T-helper 9 cell (primary cell): ENCODE measurements at places on chromosomes 2 and 18.

DNA sequence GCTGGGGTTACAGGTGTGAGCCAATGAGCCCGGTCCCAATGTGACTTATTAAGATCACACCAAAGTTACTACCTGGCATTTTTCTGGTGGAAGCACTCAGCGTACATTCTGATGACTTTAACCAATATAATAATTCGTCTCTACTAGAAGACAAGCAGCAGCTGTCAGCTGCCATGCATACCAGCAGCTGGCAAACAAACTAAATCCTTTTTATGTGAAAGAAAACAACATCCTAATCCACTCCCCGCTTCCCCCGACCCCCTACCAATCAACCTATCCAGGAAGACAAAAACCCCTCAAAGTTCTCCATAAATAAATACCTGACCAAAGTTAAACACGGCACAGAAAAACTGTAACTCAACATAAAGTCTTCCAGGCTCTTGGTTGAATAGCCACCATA is 42.1 kb downstream of the GPR155 start:
- DNase-seq, result no peak

DNA sequence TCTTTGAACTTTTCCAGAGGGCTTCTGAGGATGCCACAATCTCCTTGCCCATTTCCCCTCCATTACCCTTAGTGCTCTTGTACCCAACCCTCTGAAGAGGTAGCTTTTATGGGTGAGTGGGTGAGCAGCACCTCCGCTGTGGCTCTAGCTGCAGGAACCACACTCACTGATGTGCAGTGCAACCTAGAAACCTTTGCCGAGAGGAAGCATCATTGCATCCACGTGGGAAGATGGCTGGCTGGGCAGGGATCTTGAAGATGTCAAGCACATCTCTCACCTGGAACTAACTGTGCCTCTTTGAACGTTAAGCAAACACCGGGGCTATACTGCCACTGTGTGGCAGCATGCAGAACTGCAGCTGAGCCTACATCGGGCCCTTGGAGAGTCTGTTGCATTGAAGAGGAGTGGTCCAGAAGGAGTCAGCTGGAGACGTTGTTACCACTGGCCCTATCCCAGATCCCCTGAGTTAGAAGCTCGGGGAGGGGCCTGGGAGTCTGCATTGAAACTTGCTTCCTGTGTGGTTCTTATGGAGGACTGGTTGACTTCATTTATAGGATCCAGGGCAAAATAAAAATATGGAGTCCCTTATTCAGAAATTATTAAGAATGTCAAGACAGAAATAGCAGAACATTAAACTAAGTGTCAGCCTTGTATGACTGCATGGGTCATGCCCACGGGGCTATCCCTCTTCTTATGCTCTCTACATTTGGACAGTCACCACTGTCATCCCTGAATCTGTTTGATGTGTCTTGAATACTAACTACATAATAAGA is 28.7 kb downstream of the IGFBP5 start:
- peak; percentile 47 for DNase-seq

- DNase-seq, result no peak
These were observed 317.0 kb downstream of the CYP26B1 start for GRCh38 chr2:71830497-71831192.

GRCh38 chr2:214695789-214696188 is 113.7 kb downstream of the BARD1 start:
- no peak for DNase-seq

- no peak for DNase-seq
These were observed 94.2 kb upstream of the DLX2 start for GRCh38 chr2:172196768-172197431.

DNA sequence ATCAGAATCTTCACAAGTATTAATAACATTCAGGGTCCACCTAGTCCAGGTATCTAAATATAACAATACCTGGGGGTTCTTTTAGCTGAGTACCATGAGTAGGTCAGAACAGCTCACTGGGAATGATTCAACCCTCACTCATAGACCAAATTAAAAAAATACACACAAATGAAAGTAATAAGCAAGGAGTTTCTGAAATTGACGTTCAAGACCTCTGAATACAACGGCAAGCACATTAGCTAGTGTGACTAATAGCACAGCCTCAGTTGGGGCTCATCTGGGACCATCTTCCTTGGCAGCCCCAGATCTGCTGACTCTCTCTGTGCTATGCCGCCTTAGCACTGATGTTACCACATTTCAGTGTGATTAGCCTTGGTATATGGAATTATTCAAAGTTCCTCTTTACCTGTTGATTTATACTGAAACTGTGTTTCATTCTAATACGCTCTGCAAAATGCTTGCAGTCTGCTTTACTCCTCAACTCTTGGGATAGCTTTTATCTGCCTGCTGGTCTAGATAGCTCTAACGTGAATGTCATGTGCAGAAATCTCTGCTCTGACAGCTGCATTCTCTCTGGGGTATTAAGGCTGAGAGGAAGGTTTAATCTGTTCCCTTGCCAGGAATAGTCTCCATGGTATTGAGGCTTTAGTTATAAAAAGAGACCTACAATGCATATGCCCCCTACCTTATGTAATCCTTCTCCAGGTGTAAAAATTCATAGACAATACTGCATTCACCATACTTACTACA is 153.3 kb downstream of the METTL4 start:
- DNase-seq, result no peak

- no peak for DNase-seq
These were observed 47.1 kb downstream of the PLCL1 start for GRCh38 chr2:197851451-197851850.

- no peak for DNase-seq
These were observed 127.1 kb upstream of the CHAC2 start for GRCh38 chr2:53640466-53640865.

- DNase-seq, result no peak
These were observed 90.4 kb upstream of the EML6 start for GRCh38 chr2:54632733-54633692.

- DNase-seq, result no peak
These were observed 294.9 kb downstream of the NAPG start for GRCh38 chr18:10820681-10821080.

DNA sequence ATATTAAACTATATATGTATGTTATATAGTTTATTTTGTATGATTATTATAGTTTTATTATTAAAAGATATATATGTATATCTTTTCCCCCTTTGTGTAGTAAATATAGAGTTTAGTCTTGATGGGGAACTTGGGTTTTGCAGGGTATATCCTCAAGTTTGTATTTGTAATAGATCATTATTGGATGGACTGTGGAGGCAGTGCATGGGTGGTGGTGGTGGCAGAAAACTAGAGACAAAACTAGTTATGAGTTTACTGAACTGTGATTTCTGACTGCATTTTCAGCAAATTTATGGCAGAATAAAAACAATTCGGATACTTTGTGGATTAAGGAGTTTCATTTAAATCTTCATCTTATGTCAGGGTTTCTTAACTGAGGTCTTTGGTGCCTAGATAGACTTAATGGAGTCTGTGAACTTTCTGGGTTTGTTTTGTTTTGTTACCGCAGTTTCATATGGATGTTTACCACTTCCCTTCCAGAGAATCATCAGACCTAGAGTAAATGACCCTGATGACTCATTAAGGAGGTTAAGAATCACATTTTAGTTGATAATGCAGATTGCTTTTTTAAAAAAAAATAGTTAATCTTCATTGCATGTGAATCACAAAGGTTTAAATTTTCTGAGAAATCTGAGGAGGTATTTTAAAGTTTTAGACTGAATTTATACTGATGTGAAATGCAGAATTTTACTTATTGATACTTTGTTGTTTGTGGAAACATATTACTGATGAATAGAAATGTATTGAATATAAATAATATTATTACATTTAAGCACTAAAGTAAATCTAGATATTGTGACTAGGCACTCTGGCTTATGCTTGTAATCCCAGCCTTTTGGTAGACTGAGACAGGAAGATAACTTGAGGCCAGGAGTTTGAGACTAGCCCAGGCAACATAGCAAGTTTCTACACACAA is 14.5 kb downstream of the EPC2 start:
- no peak for DNase-seq

- DNase-seq, result no peak
These were observed 105.1 kb downstream of the NUP35 start for GRCh38 chr2:183229386-183229785.

DNA sequence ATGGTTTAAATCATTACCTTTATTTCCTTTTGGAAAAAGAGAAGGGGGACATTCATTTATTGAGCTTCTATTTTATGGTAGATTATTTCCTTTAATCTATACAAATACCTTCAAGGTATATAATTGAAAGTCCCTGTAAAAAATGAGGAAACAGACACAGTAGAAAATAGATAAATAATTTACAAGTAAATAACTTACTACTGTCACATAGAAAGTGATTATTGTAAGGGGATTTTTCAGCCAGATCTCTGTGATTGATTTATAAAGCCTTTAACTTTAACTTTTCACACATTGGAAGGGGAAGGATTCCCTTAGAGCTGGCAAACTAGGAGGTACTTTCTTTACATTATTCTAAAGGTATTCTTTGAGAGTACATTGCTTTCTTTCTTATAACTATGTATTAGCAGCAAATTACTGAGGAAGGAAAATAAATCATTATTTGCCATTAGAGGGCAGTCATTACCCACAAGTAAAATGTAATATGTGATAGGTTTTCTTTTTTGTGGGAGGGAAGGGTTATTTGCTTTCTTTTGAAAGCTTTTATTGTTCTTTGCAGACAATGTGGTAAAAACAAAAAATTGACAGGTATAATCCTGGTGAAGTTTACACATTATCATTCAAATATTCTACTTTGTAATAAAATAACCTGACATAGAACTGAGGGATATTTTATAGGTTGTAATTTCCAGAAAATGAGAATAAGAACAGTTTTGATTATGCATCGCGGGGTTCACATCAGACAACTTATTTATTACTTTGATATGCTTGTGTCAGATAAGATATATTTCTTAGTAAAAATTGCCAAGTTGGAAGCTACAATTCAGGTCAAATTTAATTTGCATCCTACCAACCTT is 24.8 kb upstream of the RPE start:
- DNase-seq, result no peak

DNA sequence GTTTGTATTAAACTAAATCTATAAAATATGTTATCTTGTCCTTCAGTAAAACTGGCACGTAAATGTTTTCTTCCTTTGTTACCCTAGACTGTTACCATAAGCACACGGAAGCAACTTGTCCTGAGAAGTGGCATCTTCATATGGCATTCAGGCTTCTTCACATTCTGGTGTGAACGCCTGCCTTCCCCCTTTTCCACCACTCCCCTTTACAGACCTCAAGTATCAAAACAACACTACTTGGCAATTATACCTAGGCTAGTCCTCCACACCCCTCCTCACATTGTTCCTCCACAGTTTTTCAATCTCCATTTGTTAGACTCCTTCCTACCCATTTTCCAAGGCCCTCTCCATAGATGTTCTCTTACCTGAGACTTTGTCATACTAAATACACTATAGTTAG is 2.9 kb downstream of the MEX3C start:
- DNase-seq, result no peak

DNA sequence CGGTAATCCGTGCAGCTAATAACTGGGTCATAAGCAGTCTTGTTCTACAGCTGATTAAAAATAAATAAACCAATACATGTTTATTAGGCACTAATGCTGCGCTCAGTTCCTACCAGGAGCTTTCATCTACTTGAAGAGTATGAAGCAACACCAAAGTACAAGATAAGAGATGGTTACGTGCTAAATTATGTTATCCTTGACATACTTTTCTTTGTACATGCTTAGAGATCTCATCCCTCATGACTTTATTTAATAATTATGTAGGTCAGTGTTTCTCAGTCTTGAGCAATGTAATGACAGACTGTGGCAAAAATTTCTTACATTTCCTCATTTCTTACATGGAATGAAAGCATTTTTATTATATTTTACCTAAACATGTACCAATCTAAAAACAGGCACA is 54.6 kb upstream of the COBLL1 start:
- DNase-seq, result no peak

GRCh38 chr2:105243961-105244360 is 2.4 kb downstream of the GPR45 start:
- no peak for DNase-seq

GRCh38 chr2:198062826-198063225 is 258.4 kb downstream of the PLCL1 start:
- no peak for DNase-seq

GRCh38 chr2:150472511-150472899 is 15.0 kb downstream of the RND3 start:
- DNase-seq, result no peak

DNA sequence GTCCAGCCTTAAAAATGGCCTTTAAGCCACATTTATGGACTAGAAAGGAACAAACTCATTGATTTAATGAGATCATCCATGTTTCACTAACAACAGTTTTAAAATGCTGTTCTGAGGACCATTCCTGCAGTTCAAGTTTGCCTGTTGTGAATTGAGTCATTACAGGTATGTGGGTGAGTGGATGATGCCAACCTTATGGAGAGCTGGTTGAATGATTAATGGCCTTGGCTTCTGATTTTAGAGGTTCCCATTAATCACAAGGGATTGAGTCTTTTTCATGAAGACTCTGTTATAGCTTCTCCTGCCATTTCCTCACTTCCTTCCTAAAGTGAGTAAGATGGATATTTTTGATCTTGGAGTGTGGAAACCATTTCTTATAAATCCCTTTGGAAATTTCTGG is 459.8 kb upstream of the SLC14A2 start:
- no peak for DNase-seq

- no peak for DNase-seq
These were observed 144.2 kb downstream of the TCF4 start for GRCh38 chr18:55443776-55444175.

DNA sequence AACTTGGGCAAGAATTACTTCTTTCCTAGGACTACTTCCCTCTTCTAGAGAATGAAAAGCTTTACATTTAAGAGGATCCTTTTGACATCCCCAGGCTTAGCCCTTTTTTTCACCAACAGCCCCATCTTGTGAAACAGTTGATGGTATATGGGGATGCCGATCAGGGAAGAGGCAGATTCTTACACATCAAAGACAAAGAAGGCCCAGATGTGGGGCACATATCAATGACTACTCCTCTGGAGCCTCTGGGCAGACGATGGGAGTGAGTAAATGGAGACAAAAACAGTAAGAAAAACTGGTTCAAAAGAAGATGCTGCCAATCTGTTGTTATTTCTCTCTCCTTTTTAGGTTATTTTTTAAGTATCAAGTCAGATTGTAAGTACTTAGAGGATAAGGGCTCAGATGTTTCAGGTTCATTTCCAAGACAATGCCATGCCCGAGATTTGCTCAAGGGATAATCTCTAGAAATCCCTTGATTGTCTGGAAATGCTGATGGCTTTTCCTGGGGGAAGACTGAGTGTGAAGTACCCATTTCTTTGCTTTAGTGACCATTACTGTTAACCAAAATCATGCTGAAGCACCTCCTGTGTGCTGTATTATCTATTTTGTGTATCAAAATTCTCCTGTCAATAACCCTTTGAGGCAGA is 117.5 kb downstream of the EPHA4 start:
- no peak for DNase-seq

DNA sequence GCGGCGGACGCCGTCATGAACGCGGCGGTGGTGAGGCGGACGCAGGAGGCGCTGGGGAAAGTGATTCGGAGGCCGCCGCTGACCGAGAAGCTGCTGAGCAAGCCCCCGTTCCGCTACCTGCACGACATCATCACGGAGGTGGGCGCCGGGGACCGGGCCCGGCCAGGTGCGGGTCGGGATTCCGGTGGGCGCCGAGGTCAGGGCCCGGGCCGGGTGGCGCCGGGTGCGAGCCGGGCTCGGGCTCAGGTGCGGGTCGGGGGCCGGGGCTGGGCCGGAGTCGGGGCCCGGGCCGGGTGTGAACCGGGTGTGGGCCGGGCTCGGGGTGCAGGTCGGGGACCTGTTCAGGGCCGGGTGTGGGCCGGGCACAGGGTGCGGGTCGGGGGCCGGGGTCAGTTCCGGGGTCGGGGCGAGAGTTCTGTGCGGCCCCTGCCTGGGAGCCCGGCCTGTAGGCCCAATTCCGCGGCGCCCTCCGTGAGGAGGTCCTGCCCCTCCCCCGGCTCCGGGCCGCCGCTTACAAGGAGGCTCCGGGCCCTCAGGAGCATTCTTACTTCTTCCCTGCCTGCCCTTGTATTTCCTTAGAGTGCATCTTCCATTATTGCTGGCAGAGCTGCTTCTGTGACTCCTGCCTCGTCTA is 447 bp downstream of the TRAF3IP1 start:
- DNase-seq, result no peak
